ENCODE measurements at places on chromosomes 6 and 20.

GRCh38 chr6:158026901-158027589 is 45.4 kb downstream of the SYNJ2 start:
- no peak for DNase-seq

DNA sequence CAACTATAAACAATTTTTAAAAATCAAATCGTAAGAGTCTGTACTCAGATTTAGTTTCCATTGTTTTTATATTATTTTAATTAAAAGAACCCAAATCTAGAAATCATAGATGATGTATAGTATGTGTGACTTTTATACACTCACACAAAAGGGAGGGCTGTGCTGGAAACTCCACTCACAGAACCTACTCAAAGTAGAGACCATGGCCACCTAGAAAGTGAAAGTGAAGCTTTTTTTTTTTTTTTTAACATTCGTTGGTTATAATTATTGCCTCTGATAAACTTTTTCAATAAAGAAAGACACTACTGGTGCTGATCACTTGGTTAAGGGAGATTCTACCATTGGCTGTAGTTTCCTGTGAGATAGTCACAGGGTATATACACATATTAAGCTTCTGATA is 37.9 kb upstream of the PRL start:
- no peak for DNase-seq

DNA sequence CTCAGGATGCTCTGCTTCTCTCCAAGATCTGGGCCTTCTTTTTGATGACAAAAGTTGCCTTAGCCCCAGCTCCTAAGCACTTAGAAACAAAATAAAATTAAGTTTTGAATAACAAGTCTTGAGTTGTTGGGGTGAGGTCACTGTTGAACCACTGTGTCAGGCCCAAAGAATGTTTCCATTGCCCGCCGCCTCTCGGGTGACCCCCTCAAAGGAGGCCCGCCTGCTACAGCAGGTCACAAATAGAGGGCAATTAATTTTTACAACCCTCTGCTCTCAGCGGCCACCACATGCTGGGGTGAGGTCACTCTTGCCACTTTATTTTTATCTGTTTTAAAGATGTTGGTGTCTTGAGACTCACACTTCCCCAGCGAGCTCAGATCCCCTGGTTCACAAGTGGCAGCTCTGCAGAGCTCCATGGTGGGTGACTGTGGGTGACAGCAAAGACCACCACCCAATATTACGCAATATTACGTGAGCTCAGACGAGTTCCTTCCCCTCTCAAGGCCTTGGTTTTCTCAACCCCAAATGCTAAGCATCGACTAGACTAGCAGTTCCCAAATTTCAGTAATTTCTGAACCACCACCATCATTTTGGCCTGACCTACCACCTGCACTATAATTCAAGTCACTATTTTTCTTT is 247.7 kb upstream of the PMEPA1 start:
- DNase-seq, result no peak

DNA sequence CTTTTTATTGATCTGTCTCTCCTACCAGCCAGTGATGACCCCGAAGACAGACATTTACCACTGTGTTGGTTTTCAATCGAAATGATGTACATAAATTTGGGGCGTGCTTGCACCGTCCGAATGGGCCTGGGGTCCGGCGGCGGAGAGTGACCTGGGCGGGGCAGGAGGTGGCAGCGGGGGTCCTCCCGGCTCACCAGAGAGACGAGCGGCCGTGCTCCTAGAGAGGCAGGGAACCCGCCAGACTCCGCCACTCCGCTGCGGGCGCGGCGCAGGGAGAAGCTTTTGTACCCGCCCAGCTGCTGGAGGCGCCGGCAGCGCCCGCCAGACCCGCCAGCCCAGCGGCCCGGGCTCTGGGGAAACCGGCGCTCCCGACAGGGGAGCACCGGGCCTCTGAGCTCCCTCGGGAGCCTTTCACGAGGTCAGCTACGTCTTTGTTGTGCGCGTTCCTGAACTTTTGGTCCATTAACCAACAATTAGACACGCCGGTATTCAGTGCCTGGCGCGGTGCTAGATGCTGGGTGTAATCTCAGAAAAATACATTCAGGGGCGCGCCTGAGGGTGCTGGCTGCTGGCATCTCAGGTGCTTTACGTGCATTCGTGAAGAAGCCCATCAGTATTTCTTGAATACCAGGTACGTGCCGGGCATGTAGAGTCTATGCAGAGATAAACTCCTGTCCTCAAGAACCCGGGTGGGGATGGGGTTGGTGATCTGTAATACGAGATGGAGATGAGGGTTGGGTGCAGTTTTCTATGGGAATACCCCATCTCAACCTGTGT is at the start of gene PGBD1:
TSS of gene PGBD1 (plus strand) at position 285 of the 777 bp plus-strand sequence. CDS start 2,242 bp downstream, outside the sequence.
- DNase-seq, result peak; percentile 89

DNA sequence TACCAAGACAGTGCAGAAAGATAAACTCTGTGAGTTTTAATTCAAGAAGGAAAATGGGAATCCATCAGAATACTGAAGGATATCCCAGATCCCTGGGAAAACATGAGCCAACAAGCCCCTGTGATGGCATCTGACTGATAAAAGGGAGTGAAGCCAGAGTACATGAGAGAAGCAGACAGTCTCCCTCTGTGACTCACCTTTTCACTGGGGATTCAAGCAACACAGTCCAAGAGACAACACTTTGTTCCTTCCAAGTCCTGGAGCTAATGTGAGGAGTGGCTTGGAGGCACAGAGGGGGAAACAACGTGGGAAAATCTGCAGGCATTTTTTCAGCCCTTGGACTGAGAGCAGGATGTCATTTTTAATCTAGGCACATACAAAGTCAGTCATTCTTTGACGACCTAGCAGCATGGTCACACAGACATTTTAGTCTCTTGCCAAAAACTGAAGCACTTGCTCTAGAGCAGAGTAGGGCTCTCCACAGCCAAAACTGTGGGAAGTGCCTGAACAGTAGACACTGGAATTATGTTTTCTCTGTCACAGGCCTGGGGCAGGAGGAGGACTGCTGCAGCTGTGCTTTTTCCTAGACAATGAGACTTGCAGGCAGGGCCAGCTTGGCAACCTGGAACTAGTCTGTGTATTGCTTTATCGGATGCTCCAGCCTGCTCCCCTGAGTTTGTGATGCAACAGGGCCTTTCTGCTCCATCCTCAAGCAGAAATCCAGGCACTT is 465.0 kb upstream of the GJE1 start:
- no peak for DNase-seq

DNA sequence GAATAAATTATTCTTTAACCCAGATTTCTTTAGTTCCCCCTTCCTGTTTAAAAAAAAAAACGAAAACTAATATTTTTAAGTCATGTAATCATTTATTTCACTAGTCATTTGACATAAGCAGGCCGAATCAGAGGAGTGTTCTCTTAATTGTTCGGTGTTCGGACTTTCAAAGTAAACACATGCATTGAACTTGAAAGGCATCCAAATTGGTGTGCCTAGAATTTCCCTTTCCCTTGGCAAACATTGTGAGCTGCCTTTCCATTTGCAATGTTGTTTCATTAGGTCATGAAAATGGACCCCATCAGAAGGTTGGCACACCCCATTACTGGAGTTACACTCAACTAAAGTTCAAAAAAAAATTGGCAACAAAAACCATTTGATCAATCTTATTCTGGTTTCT is 283.0 kb upstream of the MARCKS start:
- no peak for DNase-seq
